Activated CD8-positive, alpha-beta memory T cell treated with anti-CD3 and anti-CD28 coated beads, Interleukin-2, amount 10 ng/mL, durations not matched to agents 7 days and 5 days (primary cell): ENCODE measurements at places on chromosomes 1 and 21.

- H3K27ac ChIP-seq: no peak overlapping the region
- no peaks in the 10 kb centered on the region for H3K27me3 ChIP-seq
Observed at GRCh38 chr21:45530423-45531113, 11.7 kb downstream of the SLC19A1 start.

- DNase-seq: no peak
- no peaks in the 10 kb centered on the region for H3K4me1 ChIP-seq
- H3K27me3 ChIP-seq: no peaks in the 10 kb centered on the region
- H3K4me3 ChIP-seq: no peak overlapping the region
Observed at GRCh38 chr1:242877743-242878142, 353.2 kb upstream of the PLD5 start.

GRCh38 chr1:23422241-23422877 lies 2.2 kb downstream of the TCEA3 start:
- peaks cover 44% of the 10 kb centered on the region for H3K27me3 ChIP-seq
- peak overlapping the region; percentile 0 for H3K27ac ChIP-seq
- peaks cover 21% of the 10 kb centered on the region for H3K4me1 ChIP-seq
- no peaks in the 10 kb centered on the region for H3K36me3 ChIP-seq

- no peak overlapping the region for H3K27ac ChIP-seq
- H3K36me3 ChIP-seq: no peaks in the 10 kb centered on the region
- H3K27me3 ChIP-seq: no peaks in the 10 kb centered on the region
- no peak for DNase-seq
- H3K4me3 ChIP-seq: no peak overlapping the region
Observed at GRCh38 chr1:75396745-75397144, 214.2 kb downstream of the SLC44A5 start.

GRCh38 chr1:224920930-224921329 lies 8.5 kb upstream of the DNAH14 start:
- peaks cover 22% of the 10 kb centered on the region for H3K27me3 ChIP-seq
- H3K27ac ChIP-seq: no peak overlapping the region
- no peaks in the 10 kb centered on the region for H3K4me1 ChIP-seq
- no peak overlapping the region for H3K4me3 ChIP-seq

DNA sequence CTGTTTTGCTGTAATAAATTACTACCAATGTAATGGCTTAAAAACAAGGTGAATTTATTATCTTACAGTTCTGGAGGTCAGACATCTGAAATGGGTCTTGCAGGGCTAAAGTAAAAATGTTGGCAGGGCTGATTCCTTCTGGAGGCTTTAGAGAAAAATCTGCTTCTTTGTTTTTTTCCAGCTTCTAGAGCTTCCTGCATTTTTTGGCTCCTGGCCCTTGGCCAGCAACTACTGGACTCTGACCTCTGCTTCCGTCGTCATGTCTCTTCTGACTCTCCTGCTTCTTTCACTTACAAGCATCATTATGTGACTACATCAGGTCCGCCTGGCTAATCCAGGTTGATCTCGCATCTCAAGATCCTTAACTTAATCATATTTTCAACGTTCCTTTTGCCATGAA lies 350.9 kb downstream of the S1PR1 start:
- H3K4me3 ChIP-seq: no peak overlapping the region
- no peak overlapping the region for H3K27ac ChIP-seq
- no peaks in the 10 kb centered on the region for H3K36me3 ChIP-seq
- no peaks in the 10 kb centered on the region for H3K4me1 ChIP-seq
- H3K27me3 ChIP-seq: peaks cover 16% of the 10 kb centered on the region
- no peak for DNase-seq
